ENCODE measurements at places on chromosomes 7 and 10.

- no peak for DNase-seq
Observed at GRCh38 chr7:51589111-51589510, 272.5 kb upstream of the COBL start.

- no peak for DNase-seq
Observed at GRCh38 chr10:47423476-47423875, 39.4 kb upstream of the ZNF488 start.

GRCh38 chr7:69434398-69434815 lies 163.9 kb upstream of the AUTS2 start:
- no peak for DNase-seq

- DNase-seq = no peak
Observed at GRCh38 chr7:144650439-144650838, 185.4 kb downstream of the TPK1 start.

- DNase-seq = no peak
Observed at GRCh38 chr10:37496061-37496460, 361.3 kb downstream of the ZNF248 start.

All from SW480 (cell line).